Activated CD8-positive, alpha-beta memory T cell treated with anti-CD3 and anti-CD28 coated beads, Interleukin-2, amount 50 U/mL, for 48 hours (primary cell): ENCODE measurements at places on chromosomes 16 and 17.

GRCh38 chr17:70582777-70583176 is 413.4 kb downstream of the KCNJ2 start:
- DNase-seq: no peak

DNA sequence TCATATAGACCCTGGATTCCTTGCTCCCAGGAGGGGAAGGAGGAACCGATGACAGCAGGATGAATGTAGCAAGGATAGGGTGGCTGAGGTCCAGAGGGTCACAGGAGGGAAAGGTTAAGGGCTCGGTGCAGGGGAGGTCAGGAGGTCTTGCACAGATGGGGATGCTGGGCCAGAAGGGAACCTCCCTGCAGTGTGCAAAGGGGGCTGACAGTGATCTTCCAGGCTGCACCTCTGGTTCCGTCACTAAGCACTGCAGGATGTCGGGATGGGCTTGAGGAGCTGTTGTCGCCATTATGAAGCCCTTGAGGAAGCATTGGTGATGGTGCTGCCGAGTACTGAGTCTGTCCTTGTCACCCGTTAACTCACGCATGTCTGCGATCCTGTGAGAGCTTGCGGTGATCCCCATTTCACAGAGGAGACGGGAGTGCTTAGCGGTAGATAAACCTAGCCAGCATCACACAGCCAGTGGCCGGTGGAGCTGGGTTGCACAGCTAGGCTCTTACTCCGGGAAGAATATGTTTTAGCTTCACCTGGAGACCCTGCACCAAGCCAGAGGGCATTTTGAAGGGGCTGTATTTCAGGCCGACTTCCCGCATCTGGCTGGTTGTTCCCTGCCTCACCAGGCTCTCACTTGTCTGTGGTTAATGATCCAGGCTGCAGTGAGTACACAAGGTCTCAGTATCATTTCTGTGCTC is 120.4 kb downstream of the SNX29 start:
- no peak for DNase-seq

GRCh38 chr16:31352376-31353115 is 2.4 kb upstream of the ITGAX start:
- no peak for DNase-seq

GRCh38 chr17:16349431-16349830 is 3.8 kb downstream of the CENPV start:
- DNase-seq: no peak

GRCh38 chr17:71192039-71192555 is 928.7 kb upstream of the SOX9 start:
- DNase-seq: no peak
